ENCODE measurements at places on chromosomes 1 and 21.
A peak's percentile ranks its signal among the peaks of the same experiment; 100 is the strongest.

- no peak for DNase-seq
Observed at GRCh38 chr1:172467446-172467845, 23.6 kb upstream of the PIGC start.

DNA sequence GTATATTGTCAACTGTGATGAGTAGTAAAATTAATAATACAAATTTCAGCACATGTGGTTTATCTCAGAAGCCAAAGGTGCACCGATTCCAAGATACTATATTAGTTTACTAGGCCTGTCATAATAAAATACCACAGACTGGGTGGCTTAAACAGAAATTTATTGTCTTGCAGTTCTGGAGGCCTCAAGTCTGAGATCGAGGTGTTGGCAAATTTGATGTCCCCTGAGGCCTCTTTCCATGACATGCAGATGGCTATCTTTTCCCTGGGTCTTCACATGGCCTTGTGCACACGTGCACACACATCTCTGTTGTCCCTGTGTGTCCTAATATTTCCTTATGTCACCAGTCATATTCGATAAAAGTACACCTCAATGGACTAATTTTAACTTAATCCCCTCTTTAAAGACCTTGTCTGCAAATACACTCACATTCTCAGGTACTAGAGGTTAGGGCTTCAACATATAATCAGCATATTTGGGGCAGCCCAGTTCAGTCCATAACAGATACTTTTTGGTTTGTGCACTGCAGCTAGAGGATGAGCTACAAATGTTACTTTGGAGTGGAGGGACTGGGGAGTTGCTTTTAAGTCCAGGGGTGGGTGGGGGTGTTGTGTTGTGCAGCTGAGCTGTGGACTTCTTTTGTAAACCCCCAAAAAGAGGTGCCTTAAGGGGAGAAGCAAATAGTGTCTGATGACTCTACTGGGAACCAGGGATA is 21.4 kb downstream of the TSNAX start:
- DNase-seq, result no peak

DNA sequence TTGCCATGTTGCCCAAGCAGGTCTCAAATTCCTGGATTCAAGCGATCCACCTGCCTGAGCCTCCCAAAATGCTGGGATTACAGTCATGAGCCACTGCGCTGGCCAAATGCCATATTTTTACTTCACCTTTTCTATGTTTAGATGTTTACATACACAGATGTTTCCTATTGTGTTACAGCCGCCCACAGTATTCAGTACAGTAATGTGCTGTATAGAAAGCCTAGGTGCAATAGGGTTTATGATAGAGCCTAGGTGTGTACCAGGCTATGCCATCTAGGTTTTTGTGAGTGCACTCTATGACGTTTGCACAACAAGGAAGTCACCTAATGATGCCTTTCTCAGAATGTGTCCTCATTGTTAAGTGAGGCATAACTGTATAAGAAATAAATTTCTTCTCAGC is 153.4 kb downstream of the CHRM3 start:
- no peak for DNase-seq

GRCh38 chr1:23597635-23598388 is 38.5 kb upstream of the ID3 start:
- DNase-seq, result no peak

DNA sequence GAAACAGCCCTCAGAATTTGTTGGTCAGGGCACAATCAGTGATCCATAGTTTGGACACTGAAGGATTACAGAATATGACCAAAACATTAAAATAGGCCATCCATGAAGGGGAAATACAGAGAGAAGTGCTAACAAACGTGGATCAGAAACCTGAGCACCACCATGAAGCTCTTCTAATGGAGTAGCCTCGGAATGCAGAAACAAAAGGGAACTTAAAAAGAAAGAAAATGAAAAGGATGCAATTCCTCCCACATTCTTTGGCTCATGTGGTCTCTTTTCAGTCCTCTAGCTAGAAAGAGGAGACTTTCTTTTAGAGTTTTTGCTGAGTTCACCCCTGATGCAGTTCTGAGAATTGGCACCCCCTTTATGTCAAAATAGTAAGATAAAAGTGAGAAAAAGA is 989.8 kb upstream of the B3GALT2 start:
- no peak for DNase-seq

DNA sequence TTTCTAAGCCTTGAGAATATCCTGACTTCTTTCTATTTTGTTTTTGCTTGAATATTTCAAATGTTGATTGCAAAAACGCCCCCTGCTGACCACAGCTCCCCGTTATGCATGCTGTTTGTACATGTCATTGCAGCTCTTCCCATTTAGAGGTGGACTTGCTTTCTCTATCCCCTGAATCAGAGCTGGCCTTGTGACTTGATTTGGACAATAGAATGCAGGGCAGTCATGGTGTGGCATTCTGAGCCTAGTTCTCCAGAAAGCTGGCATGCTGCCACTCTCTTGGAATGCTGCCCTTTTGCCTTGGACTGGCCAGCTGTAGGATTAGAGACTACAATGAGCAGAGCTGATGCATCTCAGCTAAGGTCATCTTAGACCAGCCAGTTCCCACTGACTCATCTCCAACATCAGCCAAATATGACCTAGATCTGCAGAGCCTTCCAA is 1561.5 kb downstream of the MRPL39 start:
- peak; percentile 67 for DNase-seq

- no peak for DNase-seq
Observed at GRCh38 chr1:103424650-103425049, 100.8 kb upstream of the RNPC3 start.

DNA sequence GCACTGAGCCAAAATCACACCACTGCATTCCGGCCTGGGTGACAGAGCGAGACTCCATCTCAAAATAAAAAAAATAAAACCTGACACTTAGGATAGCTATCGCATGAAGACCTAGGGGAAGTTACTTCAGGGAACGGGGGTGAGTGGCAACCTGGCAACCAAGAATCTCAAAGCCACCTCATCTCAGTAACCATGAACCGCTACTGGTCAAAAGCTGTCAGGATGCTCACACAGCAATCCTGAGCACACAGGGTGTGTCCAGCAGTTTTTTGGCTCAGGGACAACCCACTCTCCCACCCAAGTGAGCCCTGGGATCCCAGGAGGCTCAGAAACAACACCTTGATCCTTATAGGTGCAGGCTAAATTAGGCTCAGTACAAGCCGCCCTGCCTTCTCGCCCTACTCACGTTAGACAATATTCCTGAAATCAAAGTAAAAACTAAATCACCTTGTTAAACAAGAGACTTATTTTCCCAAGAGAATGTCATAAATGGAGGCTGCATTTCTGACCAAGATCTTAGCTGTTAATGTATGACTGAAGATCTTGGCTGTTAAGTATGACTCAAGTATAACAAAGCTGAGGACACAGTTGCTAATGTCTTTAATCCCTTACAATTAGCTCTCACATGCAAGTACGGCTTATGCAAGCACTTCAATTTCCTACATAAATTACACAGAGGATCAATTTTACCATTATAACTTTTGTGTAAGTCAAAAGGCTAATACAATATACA is 48.3 kb upstream of the NADK start:
- DNase-seq, result peak; percentile 28

Data from fibroblast of skin of abdomen (primary cell).